Activated T-cell treated with anti-CD3 and anti-CD28 coated beads for 48 hours (primary cell): ENCODE measurements at places on chromosomes 6 and 20.

GRCh38 chr20:38152621-38153221 is 12.3 kb downstream of the TGM2 start:
- DNase-seq, result peak; percentile 40

DNA sequence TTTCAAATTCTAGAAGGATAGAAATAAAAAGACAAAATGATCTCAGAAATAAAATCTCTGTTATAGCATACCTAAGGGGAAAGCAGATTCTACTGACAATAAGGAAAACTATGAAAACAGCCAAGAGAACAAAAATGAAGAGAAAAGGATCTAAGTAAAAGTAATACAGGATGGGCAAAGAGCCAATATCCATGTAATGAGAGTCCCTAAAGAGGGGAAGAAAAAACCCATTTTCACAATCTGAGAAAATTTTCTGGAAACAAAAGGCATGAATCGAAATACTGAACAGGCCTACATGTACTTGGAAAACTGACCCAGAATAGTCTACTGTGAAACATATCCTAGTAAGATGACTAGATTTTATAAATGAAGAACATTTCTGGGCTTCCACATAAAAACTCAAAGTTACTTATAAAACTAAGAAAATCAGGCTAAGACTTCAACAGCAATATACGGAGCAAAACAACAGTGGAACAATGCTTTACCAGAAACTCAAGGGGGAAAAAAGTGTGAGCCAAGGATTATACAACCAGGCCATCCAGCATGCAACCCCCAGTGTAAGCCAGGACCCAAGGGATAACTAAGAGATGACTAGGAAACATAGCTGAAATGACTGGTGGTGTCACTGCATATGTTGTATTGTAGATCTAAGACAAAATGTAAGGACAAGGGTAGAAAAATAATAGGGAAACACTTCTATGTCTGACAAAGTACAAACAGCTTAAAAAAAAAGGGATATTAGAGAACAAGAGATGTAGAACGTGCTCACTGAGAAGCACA is 10.2 kb downstream of the NAPB start:
- DNase-seq, result no peak

DNA sequence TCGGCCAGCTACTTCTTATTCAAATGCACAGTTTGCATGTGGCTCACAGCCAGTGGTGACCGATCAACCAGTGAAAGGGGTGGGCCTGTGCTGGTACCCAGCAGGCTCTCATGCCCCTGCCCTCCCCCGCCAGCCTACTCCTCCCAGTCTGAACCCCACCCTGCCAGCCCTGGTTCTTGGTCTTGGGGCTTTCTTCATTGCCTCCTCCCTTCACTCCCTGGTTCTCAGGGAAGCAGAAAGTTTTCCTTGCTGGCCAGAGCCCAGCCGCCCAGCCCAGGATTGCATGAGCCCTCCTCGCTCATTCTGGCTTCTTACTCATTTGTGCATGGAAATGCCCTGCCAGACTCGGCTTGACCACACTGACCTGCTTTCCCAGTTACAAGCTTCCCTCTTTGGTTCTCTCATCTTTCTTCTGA is 40.8 kb downstream of the KCNK17 start:
- no peak for DNase-seq

DNA sequence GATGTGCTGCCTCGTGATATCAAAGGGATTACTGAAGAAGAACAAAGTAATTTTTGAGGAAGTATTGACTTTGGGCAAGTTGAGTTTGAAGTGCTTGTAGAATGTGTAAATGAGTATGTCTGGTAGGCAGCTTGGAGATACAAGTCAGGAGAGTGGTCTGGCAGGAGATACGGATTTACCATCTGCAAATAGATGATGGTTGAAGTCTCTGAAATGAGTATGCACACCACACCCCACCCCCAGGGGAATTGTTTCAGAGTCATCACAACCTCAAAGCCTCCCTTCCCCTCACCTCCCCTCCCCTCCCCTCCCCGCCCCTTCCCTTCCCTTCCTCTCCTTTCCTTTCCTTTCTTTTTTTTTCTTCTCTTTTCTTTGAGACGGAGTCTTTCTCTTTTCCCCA is 16.4 kb upstream of the MCUR1 start:
- DNase-seq, result no peak

- DNase-seq, result no peak
Observed at GRCh38 chr6:144330017-144330987, 45.2 kb downstream of the UTRN start.

DNA sequence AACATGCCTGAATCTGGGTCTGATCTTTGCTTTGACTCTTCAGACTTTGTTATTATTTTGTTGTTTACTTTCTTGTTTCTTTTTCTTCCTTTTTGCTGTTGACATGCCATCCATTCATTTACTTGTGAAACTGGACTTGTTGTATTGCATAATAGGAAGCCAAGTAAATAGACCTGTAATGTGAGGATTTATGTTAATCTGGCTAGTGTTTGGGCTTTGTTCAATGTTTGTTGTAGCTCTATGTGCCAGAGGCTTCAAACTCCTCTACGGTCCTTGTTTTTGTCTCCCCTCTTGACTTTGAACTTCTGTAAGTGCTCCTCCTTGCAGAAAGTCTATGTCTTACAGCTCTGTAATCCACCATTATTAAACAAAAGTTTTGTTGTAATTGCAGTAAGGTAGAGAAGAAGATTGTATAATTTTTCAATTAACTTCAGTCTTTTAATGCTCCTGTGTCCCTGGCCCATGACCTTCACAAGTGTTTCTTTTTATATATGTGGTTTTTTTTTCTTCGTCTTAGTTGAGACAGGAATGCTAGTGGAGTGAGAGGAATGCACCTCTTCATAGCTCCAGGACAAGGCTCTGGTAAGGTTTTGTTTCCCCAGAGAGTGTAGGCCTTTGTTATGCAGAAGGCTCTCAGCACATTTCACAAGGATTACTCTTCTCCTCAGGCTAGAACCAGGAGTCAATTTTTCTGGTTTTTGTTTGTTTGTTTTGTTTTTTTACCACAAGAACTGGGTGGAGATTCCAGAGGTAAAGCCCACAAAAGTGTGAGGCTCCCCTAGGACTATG is 1061.8 kb upstream of the CITED2 start:
- no peak for DNase-seq

DNA sequence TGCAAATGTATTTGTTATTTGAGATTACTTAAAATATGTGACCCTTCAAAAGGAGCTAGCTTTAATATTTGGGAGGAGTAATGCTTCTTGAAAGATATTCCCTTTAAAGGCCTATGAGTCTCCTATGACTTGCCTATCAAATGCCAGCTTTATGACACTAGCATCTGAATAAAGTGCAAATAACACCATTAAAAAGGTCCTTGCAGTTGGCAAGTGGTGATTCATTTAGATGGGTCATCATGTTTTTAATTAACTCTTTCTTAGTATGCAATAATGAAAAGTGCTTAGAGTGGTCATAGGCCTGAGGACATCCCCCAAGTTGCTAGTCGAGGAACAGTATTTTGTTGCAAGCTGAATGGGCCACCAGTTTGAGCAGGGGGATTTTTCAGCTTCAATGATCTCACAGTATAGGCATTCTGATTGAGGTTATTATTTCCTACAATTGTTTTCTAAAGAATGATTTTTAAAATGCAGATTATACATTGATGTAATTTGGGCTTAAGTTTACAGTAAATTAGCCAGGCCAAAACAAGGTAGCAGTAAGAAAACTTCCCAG is 3.7 kb upstream of the CD2AP start:
- DNase-seq, result no peak

DNA sequence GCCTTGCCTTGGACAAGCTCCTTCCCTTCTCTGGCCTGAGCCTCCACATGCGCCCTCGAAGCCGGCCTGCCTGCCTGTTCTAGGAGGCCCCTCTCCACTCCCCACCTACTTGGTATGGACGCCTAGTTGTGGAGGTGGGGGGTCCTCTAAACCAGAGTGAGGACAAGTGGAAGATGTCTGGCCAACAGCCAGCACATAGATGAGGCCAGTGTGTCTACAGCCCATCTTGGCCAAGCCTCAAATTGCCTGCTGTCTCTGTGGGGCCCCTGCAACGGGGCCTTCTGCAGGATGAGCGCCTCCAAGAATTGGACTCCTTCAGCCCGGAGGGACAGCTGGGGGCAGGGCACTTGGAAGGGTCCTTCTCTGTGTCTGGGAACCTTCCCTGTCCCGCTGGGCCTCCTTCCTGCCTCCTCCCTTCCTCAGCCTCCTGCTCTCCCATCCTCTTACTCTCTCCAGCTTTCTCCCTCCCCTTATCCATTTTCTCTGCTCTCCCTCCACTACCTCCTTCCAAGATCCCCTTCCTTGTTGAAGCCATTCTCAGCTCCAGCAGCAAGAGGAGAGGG is 1.6 kb downstream of the MDFI start:
- no peak for DNase-seq

DNA sequence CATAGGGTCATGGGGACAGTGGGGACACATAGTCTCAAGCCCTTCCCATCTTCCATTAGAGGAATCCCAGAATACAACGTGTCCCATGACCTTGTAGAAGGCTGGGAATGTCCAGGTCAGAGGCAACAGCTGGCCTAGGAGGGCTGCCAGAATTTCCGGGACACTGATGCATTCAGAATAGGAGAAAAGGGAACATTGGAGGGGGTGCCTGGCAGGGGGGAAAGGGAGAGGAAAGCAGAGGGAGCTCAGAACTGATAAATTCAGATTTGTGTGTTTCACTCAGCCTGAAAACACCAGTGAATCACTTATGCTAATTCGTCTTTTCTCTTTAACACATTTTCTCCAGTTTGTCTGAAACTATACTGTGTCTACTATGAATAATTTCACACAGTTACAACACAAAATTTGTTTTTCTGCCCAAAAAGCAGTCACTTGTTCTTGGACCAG is 35.5 kb upstream of the BMP2 start:
- DNase-seq, result no peak

DNA sequence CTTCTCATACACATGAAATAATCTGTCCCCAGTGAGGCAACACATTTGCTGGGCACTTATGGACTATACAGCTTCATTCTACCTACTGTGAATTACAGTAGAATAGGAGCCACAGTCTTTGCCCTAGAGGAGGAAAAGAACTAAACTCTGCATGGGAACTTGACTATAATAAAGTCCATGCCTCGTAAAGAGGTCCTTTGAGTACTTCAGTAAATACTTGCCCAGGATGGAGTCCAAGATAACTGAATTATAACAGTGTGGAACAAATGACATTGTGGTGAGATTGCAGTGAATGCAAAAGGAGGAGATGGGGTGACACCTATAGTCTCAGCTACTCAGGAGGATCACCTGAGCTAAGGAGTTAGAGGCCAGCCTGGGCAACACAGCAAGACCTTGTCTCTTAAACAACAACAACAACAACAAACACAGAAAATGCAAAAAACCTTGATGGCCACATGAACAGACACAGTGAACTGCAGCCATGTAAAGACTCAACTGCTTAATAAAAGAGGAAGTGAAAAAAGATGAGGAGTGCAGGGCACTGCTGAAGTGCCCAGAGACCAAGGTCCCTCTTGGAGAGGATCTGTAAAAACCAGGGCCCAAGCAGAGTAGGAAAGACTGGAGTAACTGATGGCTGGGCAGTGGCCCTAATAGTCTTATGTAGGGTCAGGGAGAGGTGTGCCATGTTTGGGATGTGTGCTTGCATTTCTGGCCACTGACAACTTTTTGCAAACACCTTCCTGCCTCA is 3.7 kb downstream of the MRPS18A start:
- no peak for DNase-seq

GRCh38 chr6:71457929-71458328 is 169.3 kb downstream of the OGFRL1 start:
- no peak for DNase-seq

- DNase-seq, result no peak
Observed at GRCh38 chr6:37483252-37483901, 16.3 kb downstream of the CCDC167 start.

GRCh38 chr20:10672624-10673127 is 1.1 kb downstream of the JAG1 start:
- DNase-seq, result peak; percentile 39

DNA sequence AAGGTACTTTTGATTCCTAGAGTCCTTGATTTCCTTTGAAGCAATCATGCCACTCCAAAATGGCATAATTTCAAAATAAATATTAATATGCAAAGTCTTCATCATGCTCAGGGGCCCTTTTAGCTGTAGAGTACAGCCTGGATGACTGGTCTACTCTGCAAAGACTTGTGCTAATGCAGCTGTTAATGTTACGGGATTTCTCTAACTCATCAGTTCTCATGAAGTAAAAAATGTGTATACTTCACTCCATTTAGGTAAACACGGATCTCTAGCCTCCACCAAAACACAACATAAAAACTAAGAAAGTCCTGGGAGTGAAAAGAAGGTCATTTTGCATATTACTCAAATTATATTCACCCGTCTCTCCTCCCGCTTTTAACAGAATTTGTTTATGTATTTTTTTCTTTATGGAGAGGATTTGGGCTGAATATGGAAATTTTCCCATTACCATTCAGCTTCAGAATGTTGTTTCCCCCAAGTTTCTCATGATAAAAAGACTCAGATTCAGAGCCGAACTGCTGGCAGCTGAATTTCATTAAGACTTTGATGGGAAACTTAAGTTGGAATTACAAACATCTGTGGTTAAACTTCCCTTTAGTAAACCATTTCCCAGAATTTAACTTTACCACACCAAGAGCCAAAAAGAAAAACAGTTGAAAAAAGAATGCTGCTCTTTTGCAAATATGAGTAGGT is 8.7 kb downstream of the LAMA4 start:
- no peak for DNase-seq

- no peak for DNase-seq
Observed at GRCh38 chr6:203661-204060, 88.6 kb upstream of the DUSP22 start.

- no peak for DNase-seq
Observed at GRCh38 chr6:111782192-111782809, 91.0 kb downstream of the FYN start.

GRCh38 chr6:114450631-114451030 is 107.8 kb upstream of the HS3ST5 start:
- no peak for DNase-seq

DNA sequence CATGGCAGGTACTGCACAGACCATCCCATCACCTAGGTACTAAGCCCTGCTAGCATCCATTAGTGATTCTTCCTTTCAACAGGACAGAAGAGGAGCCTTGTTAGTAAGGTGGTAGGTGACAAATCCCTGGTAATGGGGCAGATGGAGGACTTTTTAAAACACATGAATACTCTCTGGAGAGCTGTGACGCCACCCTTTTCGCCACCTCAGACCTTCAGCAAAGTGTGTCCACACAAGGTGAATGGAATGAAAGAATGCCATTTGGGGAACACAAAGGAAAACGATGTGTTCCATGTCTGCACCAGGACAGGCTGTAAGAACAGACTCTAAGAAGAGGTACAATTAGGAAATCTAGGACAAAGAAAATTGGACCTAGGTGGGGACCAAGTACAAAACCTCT is 110.5 kb upstream of the CARMIL1 start:
- DNase-seq, result no peak

GRCh38 chr6:126888727-126889725 is 229.4 kb upstream of the RSPO3 start:
- no peak for DNase-seq
